ENCODE measurements at places on chromosomes 1 and 21.

- DNase-seq, result no peak
Measured at GRCh38 chr1:233409540-233409939, 82.0 kb downstream of the MAP3K21 start.

GRCh38 chr1:217605390-217605789 lies 25.5 kb downstream of the GPATCH2 start:
- DNase-seq, result no peak

- DNase-seq, result no peak
Measured at GRCh38 chr1:154955039-154955717, 721 bp downstream of the PBXIP1 start.

DNA sequence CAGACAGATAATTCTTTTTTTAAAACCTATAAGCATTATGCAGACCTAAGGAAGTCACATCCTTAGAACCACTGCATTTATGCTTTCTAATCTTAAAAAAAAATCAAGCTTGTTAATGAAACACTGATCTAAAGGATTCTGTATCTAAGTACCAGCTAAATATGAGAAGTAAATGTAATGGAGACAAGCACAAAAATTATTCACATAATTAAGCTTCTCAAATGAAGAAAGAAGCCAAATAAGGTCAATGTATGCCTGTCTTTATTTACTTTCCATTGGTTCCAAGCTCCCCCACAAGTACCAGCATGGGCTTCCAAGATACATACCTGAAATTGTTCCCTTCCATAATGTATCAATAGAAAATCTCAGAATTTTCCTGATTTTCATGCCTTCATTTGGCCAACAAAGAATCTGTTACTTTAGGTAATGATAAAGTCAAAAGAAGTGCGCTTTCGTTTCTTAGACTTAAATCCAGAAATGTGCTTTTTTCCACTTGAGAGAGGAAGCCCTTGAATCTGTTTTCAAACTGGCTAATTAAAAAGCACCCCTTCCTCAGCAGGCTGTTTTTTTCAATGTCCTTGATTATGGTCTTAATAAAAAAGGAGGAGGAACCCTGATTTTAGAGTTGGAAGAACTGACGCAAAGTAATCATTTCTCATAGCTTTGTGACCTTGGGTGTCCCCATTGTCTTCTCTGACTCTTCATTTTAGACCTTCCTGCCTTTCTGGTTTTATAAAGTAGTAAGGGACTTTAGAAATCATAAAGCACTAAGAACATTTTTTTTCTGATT lies 3.8 kb downstream of the RGS2 start:
- DNase-seq, result no peak

DNA sequence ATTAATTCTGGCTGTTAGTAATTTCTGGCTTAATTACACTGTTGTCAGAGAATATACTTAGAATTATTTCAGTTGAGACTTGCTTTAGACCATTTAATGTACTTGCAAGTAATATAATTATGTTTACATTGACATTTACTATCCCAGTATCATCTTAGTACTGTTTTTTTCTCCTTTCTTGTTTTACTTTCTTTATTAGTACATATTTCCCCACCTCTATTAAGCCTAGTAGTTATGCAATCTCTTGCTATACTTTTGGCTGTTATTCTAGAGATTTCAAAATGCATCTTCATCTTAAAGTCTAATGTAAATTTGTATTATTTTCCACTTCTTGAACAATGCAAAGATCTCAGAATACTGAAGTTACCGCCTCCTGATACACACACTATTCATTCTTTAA lies 24.4 kb downstream of the BRWD1 start:
- no peak for DNase-seq

- peak; percentile 42 for DNase-seq
Measured at GRCh38 chr1:87334351-87335174, 5.9 kb downstream of the LMO4 start.

- DNase-seq, result no peak
Measured at GRCh38 chr21:32545948-32546441, 39.3 kb downstream of the TCP10L start.

DNA sequence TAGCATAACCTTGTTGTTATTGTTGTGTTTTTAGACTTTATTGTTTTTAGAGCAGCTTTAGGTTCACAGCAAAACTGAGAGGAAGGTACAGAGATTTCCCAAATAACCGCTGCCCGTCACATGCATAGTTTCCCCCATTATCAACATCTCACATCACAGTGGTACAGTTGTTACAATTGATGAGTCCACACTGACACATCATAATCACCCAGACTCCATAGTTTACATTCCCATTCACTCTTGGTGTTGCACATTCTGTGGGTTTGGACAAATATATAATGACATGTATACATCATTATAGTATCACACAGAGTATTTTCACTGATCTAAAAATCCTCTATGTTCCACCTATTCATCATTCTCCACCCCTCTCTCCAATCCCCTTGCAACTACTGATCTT lies 25.9 kb upstream of the TOR3A start:
- no peak for DNase-seq

DNA sequence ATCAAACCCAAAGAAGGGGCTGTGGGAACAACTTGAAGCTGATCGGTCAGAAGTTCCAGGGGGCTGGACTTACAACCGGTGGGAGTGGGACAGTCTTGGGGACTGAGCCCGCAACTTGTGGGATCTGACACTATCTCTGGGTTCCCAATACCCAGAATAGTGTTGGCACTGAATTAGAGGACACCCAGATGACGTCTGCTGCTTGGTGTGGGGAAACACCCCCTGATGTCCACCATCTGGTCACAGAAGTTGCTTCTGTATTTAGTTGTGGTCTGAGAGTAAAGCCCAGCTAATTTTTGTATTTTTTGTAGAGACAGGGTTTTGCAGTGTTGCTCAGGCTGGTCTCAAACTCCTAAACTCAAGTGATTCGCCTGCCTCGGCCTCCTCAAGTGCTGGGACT lies 28.8 kb downstream of the SERBP1 start:
- DNase-seq, result no peak

- no peak for DNase-seq
Measured at GRCh38 chr1:29631361-29631760, 395.0 kb downstream of the PTPRU start.

GRCh38 chr1:151920149-151920548 lies 10.8 kb upstream of the THEM4 start:
- DNase-seq, result no peak

- DNase-seq, result no peak
Measured at GRCh38 chr1:240909701-240910457, 297.9 kb upstream of the GREM2 start.

DNA sequence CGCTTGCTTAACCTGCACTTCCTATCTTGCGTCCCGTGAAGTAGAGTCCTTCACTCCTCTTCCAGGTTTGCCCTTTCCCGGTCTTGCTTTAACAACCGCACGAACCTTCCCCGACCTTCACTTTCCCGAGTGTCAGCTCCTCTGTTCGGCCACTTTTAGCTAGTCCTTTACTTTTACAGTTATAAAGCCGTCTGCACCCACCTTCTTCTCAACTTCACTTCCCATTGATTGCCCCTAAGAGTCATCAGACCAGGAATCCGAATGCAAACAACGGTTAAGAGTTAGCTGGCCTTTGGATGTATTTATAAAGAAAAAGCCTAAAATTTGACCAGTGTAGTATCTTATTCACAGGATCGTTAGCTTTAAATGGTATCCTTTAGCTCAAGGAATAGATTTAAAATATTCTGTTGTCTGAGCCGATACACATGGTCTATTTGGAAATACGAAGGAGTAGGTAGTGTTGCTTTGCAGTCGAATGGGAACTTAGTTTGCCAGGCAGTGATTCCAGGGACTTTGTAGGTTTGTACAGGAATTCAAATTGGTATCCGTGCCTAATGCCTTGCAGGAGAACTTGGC lies 1.4 kb downstream of the PPP2R5A start:
- DNase-seq, result no peak

- DNase-seq, result no peak
Measured at GRCh38 chr21:38467911-38468310, 30.4 kb downstream of the ERG start.

DNA sequence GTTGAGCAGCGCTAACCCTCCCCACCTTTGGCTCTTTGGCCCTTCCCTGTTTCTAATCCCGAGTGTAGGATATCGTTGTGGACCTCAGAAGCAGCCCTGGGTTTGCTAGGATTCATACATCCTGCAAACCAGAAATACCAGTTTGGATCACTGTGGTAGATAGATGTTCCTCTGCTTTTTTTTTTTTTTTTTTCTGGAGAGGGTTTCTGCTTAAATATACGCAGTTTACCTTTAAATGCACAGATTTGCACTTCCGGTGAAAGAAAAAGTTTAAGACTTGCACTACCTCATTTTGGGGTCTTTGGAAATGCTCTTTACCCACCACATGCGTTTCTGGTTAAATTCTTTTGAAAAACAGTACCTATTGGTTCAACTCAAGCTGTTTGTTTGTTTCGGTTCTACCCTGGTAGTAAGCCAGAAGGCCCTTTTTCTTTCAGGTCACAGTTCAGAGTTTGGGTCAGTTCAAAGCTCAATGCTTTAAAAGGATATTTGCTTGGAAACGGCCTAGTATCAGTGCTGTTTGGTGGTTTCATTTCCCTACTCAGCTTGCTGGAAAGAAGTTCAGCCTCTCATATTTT lies 908 bp downstream of the DDI2 start:
- DNase-seq, result no peak

GRCh38 chr1:110719908-110720307 lies 45.2 kb upstream of the KCNA3 start:
- DNase-seq, result no peak

GRCh38 chr1:213868482-213868881 lies 119.3 kb upstream of the PROX1 start:
- no peak for DNase-seq

Measured in Right ventricle myocardium superior (tissue), 1 donor.